Right cardiac atrium (tissue), 5 donors: ENCODE measurements at places on chromosomes 12 and 14. TPM values are rescaled to one million over a fixed set of nuclear protein-coding genes. Genes with fewer than 3 reads are reported as not detected.
A peak's percentile ranks its signal among the peaks of the same experiment; 100 is the strongest.

GRCh38 chr14:103500148-103500990, 22.3 kb downstream of the CKB start:
- peak; percentile 95 for DNase-seq

The SLC22A17 gene
- 72.5 TPM for total RNA-seq

DNA sequence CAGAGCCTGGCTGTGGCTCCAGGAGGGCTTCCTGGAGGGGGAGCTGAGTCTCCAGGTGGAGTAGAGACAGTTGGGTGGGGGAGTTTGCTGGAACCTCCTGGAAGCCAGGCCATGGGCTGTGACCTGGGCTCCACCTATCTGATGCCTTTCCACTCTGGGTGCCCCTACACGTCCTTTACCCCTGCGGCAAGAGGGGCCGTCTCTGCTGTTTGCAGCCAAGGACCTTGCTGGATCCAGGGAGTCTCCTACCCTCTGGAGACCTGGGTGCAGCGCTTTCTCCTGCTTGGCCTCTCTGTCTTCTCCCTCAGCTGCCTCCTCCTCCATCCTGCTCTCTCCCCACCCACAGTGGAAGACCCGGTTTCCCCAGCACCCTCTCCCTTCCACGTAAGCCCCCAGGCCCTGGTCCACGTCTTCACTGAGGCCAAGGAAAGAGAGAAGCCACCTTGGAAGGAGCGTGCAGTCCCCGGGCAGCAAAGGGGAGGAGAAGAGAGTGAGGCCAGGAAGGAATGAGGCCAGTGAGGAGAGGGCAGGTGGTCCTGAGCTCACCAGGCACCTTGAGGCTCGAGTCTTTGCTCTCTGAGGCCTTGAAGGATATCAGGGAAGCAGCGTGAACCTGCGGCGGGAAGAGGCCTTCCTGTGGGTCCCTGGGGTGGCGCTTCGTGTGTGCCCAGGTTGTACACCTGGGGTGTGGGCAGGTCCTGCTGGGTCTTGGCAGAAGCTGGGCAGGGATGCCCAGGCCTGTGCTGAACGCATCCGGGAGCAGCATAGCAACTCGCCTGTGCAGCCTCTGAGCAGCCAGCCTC, 294.3 kb upstream of the RTL1 start:
- DNase-seq = no peak

The TAS2R42 gene
- total RNA-seq = not detected

The KRT79 gene
- total RNA-seq = not detected
